ENCODE measurements at places on chromosomes 5 and 9.
A peak's percentile ranks its signal among the peaks of the same experiment; 100 is the strongest.

- DNase-seq = peak; percentile 72
Observed at GRCh38 chr5:81420039-81420667, 26.2 kb upstream of the ACOT12 start.

GRCh38 chr9:38054653-38055052 is 14.4 kb downstream of the SHB start:
- DNase-seq = no peak

- DNase-seq = no peak
Observed at GRCh38 chr5:40690267-40690666, 10.6 kb downstream of the PTGER4 start.

GRCh38 chr5:122756264-122756911 is 18.5 kb upstream of the SNX2 start:
- DNase-seq = no peak

DNA sequence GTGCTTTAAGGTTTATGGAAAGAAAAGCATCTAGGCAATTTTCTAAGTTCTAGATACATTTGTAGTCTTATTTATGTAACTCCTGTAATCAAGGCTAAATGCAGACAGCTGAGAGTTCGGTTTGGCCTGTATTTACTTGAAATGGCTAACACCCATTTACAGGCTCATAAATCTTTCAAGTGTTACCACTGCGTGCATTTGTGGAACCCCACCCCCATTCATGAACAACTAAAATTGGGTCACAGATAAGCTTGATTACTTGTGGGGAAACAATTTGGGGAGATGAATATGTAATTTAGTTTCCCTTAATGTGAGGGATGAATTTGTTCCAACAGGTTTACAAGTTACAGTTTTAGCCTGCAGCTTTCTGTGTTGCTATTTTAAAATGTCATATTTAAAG is 360.6 kb downstream of the ARRDC3 start:
- no peak for DNase-seq

- DNase-seq = no peak
Observed at GRCh38 chr5:179802207-179802883, 4.3 kb downstream of the MGAT4B start.

DNA sequence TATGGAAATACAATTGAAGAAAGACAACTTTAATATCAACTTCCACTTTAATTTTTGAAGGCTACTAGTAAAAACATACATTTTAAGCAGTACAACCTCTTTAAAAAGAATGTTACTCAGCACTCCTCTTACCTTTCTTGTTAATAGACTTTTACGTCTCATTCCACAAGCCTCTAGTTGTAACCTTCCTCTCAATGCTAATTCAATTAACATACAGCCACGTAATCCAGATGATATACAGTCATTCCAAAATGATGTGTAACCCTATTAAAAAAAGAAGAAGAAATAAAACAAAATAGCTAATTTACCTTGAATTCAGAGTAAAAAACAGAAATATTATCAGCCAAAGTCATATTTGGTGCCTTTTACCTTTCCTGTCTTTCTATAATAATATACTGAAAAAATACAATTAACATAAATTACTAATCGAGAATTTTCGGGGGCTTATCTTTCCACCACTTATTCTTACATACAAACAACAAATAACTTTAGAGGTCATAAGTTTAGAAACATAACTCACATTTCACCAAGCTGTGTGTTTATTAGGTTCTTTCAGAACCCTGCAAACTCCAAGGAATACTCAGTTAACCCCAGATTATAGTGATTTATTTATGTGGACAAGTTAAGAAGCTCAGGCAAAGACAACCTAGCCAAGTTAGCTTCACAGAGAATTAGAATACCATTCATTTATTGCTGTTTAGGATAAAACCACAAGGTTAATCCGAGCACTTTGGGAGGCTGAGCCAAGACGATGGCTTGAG is 30.3 kb downstream of the GOLPH3 start:
- no peak for DNase-seq
